ENCODE measurements at places on chromosomes 12 and 14. TPM values are rescaled to one million over a fixed set of nuclear protein-coding genes. Genes with fewer than 3 reads are reported as not detected.

DNA sequence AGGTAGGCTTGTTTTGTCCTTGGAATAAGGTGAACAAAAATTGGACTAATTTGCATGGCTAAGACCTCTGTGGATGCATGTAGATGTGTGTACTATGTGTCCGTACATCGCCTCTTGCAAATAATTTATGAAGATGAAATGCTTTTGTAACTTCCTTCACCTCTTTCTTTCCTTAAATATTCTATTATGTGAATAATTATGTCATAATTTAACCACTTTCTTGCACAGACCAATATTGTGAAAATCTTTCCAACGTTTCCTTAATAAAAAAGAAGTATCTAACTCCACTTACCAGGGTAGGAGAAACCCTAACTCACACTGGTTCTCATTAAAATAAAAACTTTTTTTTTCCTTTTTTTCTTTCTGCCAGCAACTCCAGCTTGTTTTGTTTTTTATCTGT is 4.0 kb downstream of the NANOG start:
- DNase-seq: no peak

Gene LPAR5
- 1.3 TPM for polyA plus RNA-seq

Gene TAS2R43
- polyA plus RNA-seq: 0.46 TPM

- DNase-seq: peak; percentile 70
These were observed 717 bp downstream of the UBC start for GRCh38 chr12:124913474-124914391.

Gene CLEC4A
- polyA plus RNA-seq: 4.3 TPM

DNA sequence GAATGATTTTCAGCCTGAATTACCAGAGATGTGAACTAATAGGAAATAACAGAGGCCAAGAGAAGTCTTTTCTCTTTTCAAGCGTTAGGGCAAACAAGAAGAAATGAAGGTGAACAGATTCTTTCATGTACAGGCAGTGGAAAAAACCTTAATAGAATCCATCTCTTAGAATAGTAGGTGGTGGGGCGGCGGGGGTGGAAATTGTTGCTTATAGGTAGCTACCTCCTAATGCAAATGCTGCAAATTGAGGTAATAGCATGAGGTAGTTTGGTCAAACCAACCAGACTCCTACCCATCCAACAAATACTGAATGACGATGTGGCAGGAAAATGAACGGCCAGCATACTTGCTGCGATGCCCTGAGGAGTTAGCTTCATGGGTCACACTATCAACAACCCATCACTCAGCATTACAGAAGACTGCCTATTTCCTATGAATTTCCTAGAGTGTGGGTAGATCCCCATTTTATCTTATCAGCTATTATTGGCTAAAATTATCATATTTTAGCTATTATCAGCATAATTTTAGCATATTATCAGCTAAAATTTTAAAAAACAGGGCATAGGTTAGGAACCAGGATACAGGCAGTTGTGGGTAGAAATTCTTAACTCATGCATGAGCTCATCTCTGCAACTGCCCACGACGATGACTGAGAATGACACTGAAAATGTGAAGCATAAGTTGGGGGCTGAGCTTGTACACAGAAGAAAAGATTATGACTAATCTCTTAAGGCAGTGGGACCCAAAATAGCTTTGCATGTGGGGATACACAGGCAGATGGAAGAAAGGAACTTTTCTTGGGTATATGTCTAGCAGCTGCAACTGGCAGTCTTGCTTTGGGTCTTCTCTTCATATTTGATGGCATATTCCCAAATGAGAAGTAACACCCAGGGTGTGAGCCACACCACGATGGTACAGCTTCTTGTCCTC is 68.7 kb downstream of the NIN start:
- no peak for DNase-seq

GRCh38 chr12:61397668-61398067 is 862.5 kb upstream of the USP15 start:
- no peak for DNase-seq

DNA sequence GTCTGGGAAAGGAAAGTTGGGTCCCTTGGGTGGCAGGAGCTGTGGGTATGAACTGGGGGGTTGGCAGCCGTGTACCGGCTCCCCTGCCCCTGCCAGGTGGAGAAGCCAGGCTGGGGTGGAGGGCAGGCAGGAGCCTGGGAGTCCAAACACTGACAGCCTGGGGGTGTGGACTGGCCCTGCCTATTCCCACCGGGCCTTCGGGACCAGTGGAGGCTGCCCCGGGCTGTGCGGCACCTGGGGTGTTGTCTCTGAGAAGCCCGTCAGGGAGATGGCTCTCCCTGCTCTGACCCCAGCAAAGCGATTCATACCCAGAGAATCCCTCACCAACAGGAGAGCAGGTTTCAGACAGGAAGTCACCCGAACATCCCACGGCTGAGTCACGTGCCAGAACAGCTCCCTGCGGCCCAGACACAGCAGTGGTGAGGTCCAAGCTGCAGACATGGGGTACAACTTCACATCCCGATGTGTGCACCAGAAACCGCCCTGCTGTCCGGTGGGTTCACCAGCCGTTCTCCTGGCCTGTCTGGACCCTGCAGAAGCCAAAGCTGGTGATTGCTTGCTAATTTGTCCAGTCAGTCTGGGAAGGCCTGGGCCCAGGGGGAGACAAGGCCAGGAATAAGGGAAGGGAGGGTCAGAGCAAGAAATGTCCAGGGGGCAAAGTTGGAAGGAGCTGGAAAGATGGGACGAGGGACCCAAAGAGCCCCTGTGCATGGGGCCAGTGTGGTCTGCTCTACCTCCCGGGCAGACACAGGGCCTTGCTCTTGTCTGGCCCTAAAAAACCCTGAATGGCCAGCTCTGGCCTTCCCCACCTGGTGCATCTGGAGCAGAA is 2.1 kb upstream of the GPR132 start:
- DNase-seq: no peak

Gene CYP27B1
- 0.99 TPM for polyA plus RNA-seq

- no peak for DNase-seq
These were observed 33.6 kb downstream of the OR10P1 start for GRCh38 chr12:55670276-55670675.

DNA sequence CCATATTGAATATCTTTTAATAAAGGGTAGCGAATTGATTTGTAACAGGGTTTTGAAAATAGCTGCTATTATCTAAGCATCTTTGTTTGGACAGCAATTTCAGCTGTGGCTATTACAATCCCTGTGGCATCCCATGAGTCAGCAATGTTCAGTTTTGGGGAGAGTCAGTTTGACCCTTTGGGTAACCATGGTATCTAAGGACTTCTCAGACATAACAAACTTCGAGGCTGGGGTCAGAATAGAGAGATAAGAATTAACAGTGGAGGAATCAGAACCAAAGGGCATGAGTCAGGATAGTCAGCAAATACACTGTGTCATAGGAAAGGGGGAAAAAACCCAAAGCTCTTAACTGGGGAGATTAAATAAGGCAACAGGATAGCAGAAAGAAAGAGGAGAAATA is 11.7 kb upstream of the PTHLH start:
- DNase-seq: no peak

Gene KLRD1
- polyA plus RNA-seq: 1.0 TPM

GRCh38 chr12:39723831-39724230 is 104.2 kb upstream of the ABCD2 start:
- DNase-seq: no peak

GRCh38 chr14:54207075-54207474 is 189.7 kb upstream of the CDKN3 start:
- no peak for DNase-seq

All from right lung (tissue), 10 donors.